ENCODE measurements at places on chromosomes 1 and 21.

DNA sequence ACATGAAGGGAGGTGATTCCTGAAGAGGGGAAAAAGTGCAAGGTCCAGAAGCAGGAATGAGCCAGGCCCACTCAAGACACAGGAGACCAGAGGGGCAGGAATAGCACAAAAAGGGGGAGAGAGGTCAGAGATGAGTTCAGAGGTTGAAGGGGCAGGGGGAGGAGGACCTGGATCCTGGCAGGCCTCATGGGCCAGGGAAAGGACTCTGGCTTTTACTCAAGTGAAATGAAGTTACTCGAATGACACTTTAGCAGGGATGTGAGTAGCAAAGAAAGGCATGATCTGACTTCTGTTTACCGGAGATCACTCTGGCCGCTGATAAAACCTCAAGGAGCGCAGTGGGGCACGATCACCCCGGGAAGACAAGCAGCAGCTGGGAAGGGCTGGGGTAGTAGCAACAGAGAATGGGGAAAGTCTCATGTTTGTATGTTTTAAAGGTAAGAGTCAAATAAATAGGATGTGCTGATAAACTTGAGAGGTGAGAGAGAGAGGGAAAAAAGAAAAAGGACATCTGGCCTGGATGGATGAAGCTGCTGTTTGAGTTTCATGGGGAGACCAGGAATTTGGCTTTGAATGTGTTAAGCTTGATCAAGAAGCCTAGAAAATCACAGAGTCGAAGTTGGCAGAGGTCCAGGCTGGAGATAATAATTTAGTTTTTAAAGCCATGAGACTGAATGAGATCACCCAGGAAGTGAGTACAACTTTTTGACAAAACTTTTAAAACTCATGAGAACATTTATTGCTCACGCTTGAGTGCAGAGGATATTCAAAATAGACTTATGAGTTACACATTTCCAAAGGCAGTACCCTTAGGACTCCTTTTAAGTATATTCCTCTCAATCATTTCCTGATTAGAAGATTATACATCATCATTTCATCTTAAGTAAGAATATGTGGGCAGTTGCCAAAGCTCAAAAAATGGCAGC lies 156.0 kb downstream of the RERE start:
- peak; percentile 90 for DNase-seq

DNA sequence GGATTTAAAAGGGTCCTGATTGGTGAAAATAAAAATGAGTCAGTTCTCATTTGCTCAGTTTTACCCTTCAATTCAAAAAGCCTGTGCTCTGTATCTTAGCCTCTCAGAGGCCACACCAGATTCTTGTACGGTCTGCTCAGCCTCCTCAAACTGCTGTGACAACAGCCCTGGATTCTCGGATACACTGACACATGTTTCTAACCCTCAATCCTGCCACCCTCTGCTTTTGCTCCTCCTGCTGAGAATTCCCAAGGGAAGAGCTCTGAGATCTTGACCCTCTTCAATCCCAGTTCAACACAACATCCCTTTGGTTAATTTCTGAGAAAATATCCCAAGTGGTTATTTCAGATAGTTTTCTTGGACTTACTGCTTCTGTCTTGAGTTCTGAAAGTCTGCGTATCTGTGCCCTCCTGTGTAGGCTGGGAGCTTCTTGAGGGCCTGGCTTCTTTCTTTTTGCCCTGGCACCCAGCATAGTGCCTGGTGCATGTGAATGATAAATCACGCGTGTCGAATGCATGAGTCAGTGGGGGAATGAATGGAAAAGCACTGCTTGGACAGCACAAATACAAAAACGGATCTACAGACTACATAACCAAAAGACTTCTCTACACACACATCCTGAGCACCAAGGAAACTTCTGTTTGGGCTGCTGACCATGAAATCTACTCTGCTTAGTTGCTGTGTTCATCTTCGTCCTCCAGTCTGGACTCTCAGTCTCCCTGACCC lies 24.5 kb downstream of the IRF2BP2 start:
- DNase-seq, result peak; percentile 61

- no peak for DNase-seq
Observed at GRCh38 chr1:41780916-41781315, 137.8 kb downstream of the HIVEP3 start.

DNA sequence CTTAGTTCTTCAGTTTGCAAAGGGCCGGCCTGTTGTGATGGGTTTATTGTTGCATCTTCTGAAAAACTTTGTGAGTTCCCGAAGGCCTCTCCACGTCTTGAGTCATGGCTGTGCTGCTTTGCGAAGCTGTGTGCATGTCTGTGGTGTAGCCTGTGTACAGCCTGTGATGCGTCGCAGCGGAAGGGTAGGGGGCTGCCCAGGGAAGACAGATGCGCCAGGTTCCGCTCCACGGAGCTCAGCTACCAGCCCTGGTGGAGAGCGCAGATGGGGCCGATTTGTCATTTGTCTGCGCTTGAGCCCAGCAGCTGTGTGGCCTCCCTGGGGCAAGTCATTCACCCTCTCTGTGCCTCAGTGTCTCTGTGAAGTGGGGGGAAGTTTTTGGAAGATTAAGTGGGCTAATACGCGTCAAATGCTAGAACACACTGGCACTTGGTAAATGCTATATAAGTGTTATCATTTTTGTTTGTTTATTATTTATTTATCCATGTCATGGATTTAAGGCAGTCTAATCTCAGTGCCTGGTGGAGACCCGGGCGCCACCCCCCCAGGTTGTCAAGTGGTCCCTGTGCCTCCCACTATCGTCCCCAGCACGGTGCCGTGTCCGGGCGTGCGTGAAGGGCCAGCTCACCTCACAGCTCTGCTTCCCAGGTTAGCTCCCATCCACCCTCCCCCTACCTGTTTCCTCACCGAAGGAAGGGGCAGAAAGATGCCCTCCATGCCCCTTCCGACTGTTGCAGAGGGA lies 8.4 kb downstream of the PDE9A start:
- no peak for DNase-seq

- no peak for DNase-seq
Observed at GRCh38 chr1:175803413-175803812, 60.0 kb upstream of the TNR start.

DNA sequence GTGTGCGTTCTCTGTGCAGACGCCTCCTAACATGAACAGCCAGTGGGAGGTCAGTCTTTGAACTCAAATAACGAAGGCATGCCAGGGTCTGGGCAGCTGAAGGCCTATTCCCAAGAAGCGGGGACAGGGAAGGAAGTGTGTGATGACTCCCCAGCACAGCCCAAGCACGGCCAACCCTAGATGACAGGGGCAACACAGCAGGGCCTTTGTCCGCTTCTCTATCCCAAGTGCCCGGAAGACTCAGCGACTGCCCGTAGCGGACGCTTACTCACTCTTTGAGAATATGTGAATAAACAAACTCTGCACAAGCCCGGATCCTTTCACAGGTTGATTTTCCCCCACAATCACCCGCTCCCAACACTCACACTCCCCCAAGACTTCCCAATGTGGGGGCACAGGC lies 11.2 kb downstream of the C1orf198 start:
- DNase-seq, result no peak

DNA sequence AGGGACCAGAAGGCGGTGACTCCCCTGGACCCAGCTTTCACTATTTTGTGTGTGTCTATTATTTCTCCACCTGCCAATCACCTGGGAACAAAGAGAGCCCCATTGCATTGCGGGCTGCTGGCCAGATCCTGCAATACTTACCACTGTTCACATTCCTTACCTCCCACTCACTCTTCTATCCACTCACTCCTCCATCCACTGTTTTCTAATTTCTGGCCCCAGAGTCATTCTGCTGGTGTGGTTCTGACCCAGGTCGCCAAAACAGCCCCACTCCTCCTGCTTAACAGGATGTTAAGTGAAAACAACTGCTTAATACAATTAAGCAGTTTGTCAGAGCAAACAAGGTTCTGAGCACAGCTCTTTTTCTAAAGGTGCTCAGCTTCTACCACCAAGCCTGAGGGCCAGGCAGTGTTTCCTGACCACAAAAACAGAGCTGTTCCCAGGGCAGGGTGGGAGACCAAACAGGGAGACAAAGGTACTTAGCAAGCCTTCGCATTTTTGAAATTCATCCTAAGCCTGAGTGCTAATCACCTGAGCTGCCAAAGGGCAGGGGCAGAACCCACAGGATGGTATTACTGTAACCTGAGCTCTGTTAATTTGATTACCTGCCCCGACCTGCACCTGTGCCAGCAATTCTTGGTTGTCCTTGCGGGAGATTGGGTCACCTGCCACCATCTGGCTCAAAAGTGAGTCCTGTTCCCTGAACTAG lies 38.5 kb upstream of the EFCAB14 start:
- DNase-seq, result no peak

DNA sequence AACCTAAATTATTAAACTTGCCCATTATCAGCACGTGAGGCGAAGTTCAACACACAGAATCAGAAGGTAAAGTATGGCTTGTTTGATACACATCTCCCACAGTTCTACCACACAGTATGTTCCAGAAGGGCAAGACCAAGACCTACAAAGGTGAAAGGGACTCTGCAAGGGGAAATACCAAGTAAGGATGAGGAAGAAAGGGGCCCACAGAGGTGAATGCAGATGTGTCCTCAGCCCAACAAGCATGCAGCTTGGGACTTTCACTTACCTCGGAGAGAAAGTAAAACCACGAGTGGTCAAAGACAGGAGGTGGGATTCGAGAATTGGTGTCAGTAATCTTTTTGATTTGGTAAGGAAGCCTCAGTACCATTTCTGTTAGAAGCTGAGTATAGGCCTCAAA lies 85.8 kb downstream of the UBR4 start:
- no peak for DNase-seq

DNA sequence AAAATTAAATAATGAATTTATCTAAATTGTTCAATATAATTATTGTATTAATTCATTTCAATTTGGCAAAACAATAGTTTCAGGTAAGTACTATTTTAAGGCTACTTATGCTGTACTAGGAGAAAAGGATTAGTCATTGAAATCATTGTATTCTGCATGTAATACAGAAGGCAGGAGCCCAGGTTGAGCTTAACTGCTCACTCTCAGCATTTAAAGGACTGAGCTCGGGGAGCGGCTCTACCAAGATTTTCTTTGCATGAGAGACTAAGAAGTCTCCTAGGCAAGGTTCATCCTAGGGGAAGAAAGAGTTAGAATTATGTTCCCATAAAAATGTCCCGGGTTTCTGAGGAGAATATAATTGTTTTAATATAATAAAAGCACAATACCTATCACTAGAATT lies 112.5 kb downstream of the CYYR1 start:
- no peak for DNase-seq

GRCh38 chr21:32566741-32567389 lies 18.5 kb downstream of the TCP10L start:
- no peak for DNase-seq

DNA sequence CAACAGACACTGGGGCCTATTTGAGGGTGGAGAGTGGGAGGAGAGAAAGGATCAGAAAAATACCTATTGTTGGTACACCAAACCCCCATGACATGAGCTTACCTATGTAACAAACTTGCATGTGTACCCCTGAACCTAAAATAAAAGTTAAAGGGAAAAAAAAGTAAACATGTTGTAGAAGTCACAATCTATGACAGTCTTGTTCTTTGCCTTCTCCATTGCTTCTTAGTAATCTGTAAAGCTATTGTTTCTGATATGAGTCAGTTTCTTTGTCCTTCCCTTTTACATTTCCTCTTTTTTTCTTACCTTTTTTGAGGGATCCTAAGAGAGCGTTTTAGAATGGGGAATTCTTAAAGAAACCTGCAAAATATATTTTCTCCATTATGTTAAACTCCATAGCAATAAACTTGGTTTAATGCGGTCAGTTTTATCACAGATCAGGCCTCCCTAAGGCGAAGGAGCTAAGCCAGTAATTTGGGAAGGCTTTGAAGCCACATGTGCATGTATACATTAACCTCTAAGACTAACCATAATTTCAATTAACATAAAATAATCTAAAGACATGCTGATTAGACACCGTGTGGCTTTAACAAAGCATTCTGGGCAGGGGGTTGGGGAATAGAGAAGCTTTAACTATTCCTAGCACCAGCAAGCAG lies 77.8 kb upstream of the C1orf105 start:
- DNase-seq, result no peak

- no peak for DNase-seq
Observed at GRCh38 chr1:162951553-162952315, 90.8 kb upstream of the CCDC190 start.

- DNase-seq, result peak; percentile 68
Observed at GRCh38 chr1:183622884-183623785, 12.4 kb downstream of the ARPC5 start.

- DNase-seq, result no peak
Observed at GRCh38 chr1:236639686-236640085, 35.4 kb upstream of the HEATR1 start.

DNA sequence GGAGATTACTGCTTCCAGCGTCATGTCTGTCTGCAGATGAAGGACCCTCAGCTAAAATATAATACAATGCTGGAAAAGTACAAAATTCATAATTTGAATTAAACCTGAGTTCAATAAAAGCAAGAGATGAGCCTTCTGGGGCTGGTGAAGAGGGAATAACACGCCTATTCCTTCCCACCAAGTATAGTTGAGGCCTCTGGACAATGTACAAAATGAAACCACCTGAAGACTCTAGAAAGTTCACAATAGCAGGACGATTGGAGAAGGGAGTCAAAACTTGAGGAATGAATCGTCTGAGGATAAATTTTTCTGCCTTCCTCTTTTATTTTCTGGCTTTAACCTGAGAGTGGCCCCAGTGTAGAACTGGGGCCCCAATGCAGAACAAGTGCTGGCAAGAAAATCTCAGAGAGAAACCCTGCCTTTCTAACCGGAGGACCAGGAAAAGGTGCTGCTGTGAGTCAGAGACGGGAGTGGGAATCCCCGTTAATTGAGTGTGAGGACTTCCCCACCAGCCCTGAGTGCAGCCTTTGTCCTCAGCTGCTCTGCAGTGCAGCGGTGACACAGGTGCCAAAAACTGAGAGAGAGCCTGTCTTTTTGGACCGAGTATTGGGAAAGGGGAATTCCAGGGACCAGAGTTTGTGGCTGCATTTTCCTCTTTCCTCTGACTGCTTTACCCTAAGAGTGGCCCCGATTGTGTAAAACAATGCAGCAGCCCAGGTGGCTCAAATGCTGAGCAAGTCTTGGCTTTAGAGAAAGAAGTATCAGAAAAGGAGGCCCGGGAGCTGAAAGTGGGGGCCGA lies 264.9 kb downstream of the DYRK1A start:
- DNase-seq, result no peak

GRCh38 chr1:208791456-208791855 lies 547.3 kb upstream of the PLXNA2 start:
- peak; percentile 82 for DNase-seq

- DNase-seq, result no peak
Observed at GRCh38 chr1:226411619-226412018, 3.7 kb upstream of the PARP1 start.

DNA sequence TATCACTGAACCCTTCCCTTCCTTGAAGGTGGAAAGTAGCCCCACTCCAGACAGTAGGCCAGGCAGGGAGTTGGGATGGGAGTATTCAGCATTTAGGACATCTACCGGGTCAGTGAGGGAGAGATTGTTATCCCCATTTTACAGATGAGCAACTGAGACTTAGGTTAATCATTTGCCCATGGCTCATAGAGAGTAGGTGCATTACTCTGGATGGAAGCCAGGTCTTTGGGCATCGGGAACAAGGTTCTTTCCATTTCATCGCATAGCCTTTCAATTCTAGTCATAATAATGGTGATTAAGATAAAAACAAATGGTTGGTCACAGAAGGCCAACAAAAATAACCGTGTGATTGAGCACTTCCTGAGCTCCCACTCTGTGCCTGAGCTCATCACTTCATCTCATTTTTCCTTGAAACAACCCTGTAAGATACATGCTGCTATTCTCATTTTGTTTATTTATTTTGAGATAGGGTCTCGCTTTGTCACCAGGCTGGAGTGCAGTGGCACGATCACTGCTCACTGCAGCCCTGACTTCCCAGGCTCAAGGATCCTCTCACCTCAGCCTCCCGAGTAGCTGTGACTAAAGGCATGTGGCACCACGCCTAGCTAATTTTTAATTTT lies 64.8 kb downstream of the NAV1 start:
- DNase-seq, result peak; percentile 68

- peak; percentile 63 for DNase-seq
Observed at GRCh38 chr21:45138199-45139002, 64.0 kb downstream of the ADARB1 start.
